ENCODE measurements at places on chromosomes 6 and 20.

- no peak for DNase-seq
Observed at GRCh38 chr6:78253618-78254017, 600.8 kb downstream of the MEI4 start.

- peak; percentile 38 for DNase-seq
Observed at GRCh38 chr6:112311950-112312547, 35.1 kb upstream of the RFPL4B start.

- peak; percentile 43 for DNase-seq
Observed at GRCh38 chr6:132392792-132393191, 8.5 kb downstream of the MOXD1 start.

DNA sequence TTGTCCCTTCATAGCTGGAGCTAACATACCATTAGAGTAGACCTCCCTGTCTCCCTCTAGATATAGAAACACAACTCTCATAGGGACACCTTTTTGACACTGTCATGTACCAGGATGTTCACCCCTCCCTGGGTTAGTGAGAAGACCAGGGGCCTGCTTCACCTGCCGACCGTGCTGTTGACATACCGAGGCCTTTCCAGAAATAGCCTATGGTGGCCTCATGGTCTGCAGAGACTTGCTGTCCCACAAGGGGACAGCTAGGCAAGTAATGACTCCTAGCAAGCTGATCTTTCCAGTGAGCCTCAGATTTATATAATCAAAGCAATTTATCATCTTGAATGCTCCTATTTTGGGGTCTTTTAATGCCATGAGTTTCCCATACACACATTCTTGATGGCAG is 15.0 kb downstream of the ZDHHC14 start:
- no peak for DNase-seq

DNA sequence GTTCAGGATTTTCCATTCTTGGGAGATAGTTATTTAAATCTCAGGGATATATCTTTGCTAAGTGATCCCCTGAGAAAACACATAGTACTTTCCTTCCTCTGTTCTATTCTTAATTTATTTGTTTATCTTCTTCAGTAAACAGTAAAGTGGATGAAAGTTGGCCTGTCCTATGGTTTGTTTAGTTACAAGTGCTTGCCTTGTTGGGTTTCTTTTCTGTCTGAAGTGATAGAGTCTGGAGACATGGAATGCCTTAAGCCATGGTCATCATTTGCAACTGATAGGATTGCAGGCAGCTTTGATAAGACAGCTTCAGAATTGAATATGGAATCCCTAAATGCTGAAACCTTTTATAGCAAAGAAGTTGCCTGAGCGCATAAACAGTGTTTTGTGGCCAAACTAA is 4.9 kb downstream of the ADGRG6 start:
- no peak for DNase-seq

- no peak for DNase-seq
Observed at GRCh38 chr6:6405031-6405430, 84.6 kb upstream of the F13A1 start.

DNA sequence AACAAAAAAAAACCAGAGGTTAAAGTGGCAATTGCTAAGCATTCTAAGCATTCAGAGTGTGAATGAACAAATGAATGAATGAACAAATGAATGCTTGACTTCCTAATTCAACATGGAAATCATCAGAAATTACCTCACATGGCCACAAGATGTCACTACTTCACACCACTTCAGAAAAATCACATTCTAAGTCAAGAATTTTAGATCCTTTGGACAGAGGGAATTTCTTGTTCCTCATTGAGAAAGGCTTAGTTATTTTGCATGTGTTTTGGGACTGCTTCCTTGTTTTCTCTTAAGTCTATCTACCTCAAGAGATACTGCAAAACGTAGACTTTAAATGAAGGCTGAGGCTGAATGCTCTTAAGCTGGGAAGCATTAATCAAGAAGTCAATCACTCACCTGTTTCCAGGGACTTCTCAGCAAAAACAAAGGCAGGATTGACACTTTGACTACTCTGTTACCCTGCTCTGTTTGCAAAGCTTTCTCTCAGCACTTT is 120.2 kb downstream of the MBOAT1 start:
- peak; percentile 75 for DNase-seq

GRCh38 chr20:48822178-48822577 is 5.6 kb downstream of the PREX1 start:
- no peak for DNase-seq

GRCh38 chr6:116010790-116011401 is 49.8 kb downstream of the FRK start:
- peak; percentile 92 for DNase-seq

- DNase-seq = no peak
Observed at GRCh38 chr6:37339741-37340638, 13.8 kb upstream of the RNF8 start.

GRCh38 chr20:19992996-19993908 is 23.9 kb upstream of the NAA20 start:
- peak; percentile 28 for DNase-seq

DNA sequence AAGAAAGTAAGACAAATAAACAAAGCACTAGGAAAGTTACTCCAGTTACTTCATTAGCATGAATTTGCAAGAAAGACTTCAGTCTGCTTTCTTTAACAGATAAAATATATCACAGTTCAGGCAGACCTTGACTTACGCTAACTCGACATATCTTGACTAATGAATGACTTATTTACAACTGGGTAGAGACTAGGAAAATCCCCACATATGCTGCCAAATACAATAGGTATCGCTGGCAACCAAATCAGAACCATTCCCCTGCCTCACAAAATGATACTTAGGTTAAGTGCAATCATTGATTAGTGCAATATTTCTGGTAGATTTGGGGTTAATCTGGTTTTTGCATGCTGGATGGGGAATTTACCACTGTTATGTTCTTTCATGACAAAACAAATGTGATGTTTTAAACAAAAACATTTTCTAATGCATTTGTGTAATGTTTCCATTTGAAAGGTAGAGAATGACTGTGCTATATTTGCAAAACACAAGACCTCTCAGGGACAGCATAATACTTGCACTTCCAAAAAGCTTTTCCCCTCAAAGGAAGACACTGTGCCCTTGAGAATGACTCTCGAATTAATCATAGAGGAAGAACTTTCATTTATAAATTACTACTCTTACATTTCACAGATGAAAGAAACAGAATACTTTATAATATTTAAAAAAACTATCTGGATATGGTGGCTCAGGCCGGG is 101.6 kb downstream of the PRKN start:
- DNase-seq = no peak

- DNase-seq = no peak
Observed at GRCh38 chr6:3244003-3244831, 14.5 kb upstream of the PSMG4 start.

- DNase-seq = no peak
Observed at GRCh38 chr6:44665143-44665542, 277.6 kb downstream of the CDC5L start.

DNA sequence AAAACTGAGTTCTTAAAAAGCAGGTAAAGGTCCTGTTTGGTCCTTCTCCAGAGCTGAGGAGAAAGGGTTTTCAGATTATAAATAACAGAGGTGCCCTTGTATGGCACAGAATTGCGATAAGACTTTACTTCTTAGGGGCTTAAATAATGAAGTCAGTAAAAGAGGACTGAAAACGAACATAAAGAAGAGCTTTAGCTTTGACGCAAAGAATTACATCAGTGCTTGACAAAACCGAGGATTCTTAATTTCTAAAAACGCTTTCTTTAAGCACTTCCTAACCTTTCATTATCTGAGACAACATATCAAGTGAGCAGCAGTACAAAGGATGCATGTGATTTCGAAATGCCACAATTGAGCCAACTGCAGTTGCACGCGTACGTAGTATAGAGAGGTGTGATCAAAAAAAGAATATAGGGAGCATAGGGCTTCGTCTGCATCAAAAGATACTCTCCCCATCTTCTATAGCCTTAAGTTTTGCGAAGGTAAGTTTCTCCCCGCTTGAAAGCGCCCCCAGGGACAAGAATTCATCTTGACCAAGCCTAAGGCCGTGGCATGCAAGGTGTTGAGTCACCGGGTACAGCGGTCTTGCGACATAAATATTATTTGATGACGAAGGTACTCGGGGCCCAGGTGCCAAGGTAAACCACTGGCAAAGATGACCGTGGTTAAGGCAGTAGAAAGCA is 778 bp upstream of the LOC128125822 start:
- no peak for DNase-seq

GRCh38 chr6:133055441-133055966 is 185.7 kb upstream of the EYA4 start:
- no peak for DNase-seq

DNA sequence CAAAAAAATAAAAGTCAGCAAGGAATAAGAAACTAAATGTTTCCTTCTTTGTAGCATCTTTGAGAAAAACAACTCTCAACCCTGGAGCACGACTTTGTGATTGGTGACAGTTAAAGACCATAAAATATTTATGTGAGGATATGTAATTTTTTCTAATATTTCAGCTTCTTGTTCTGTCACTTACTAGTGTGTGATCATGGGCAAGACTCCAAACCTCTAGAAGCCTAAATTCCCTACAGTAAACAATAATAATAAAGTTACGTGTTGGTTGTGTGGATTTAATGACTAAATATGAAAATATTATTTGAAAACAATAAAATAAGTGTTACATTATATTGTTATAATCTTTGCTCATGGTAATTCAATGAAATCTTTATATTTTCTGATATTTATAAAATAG is 735.6 kb upstream of the MARCKS start:
- DNase-seq = no peak

DNA sequence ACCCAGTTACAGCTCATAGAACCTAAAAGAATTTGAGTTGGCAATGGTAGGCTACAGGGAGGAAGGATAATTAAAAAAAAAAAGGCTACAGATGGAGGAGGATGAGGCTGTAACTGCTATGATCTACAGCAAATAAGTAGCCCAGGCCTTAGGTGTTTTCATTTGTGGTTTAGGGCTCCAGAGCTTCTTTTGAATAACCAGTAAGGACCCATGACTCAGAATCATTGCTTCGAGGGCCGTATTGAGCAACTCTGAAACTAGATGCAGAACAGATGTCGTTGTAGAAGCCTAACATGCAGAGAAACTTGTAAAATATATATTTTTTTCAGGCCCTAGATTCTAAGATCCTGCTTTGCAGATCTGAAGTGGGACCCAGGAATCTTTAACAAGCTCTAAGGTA is 19.0 kb upstream of the ASIP start:
- no peak for DNase-seq

DNA sequence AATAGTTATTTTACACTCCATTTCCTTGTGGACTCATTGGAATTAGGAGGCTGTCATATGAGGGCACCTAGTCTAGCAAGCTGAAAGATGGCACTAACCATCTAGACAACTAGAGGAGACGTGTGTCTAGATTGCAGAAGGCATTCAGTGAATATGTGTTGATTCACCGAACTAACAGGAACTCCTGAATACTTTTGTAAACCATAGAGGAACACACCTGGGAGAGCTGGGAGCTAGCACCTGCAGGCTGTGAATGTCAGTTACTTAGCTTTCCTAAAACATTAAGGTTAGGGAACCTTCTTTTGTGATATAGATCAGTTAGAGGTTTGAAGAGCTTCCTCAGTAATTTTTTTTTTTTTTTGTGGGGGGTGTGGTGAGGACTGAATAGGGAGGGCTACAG is 7.7 kb downstream of the OPN5 start:
- DNase-seq = no peak

- no peak for DNase-seq
Observed at GRCh38 chr20:63094767-63095499, 88.2 kb upstream of the BHLHE23 start.

DNA sequence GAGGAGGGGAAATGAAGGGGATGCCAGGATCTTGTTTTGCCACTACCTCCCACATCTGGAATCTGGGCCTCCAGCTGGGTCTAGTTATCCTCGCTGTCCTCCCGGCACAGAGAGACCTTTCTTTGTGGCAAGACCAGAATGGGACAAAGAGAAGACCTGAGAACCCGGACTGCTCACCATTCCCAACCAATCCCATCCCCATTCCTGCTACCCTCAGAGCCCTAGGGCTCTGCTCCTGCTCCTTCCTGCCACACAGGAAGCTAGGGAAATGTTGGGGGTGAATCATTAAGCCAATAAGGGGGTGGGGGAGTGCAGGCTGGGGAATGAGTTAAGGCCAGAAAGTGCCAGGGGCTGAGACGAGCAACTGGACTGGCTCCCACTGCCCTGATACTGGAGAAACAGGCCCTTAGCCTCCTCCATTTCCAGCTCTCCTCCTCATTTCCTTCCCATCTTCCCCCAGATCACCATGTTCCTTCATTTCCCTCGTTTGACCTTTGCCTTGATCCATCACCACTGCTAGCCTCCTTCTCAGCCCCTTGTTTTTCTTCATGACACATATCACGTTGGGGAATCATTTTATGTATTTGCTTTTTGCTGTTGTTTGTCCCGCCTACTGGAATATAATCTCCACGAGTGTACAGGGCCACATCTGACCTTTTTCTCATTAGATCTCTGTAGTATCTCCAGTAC is 4.6 kb upstream of the IER3 start:
- DNase-seq = peak; percentile 42

DNA sequence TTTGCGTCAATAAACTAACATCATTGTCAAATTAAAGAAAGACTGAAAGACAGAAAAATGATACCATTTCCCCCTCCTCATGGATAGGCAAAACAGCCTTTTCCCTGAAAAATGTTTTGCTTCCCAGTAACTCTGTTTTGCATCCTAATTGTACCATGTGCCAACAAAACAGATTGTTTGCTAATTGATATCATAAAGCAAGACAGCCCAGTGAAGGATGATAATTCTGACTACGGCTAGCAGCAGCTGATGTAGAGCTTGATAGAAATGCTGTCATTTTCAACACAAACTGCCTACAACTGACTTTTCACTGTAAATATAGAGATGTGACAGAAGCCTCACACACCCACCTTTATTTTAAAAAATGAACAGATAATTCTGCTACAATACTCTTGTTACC is 1061.6 kb downstream of the HACE1 start:
- no peak for DNase-seq

DNA sequence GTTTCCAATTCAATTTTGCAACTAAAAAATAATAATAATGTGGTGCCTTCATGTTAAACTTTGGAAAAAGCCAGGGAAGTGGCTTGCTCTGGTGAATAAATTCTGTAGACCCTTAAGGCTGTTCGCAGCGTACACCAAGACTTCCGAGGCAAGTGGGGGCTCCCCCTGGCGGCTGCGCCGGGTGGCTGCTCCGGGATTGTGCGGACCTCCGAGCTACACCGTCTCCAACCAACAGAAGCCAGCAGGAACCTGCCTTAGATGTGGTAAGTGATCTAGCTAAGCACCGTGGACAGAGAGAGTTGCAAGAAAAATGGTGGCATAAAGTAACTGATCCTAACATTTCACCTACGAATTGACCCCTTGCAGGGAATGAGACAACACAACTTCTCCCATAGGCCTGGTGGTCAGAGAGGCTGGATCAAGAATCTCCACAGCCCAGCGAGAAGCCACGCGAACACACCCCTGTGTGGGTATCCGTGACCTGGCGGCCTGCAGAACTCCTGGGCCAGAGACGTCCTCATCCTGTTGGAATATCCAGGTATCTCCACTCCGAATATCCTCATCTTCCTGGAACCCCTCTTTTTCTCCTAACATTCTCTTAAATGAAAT is 69.6 kb downstream of the TBXT start:
- peak; percentile 63 for DNase-seq
